ENCODE measurements at places on chromosomes 16 and 17.

- DNase-seq, result no peak
Measured at GRCh38 chr17:1228781-1229348, 41.4 kb upstream of the BHLHA9 start.

- DNase-seq, result no peak
Measured at GRCh38 chr17:58312021-58312630, 16.5 kb downstream of the TSPOAP1 start.

- DNase-seq, result no peak
Measured at GRCh38 chr17:12365805-12366204, 299.9 kb upstream of the MYOCD start.

- no peak for DNase-seq
Measured at GRCh38 chr17:73401911-73402310, 90.1 kb upstream of the CDC42EP4 start.

GRCh38 chr17:54888981-54889380 is 11.7 kb upstream of the TOM1L1 start:
- DNase-seq, result no peak

GRCh38 chr17:34420254-34420766 is 57.3 kb upstream of the CCL1 start:
- DNase-seq, result peak; percentile 41

GRCh38 chr17:15431766-15432165 is 35.7 kb downstream of the CDRT4 start:
- DNase-seq, result no peak

DNA sequence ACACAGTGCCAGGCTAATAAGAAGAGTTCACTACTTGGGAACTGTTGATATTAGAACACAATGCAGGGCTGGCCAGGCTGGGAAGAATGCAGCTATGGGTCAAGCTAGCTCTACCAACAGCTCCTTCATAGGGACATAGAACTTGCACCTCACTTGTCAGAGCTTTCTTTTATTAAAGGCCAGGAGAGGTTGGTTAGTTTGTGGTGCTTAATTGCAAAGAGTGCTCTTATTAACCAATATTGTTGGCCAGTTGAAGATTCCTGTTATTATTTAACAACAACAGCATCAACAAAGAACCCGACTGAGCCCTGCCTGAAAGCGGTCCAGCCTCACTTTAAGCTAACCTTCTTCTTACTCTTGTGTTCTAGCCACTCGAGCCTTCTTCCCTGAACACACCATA is 43.4 kb upstream of the ANKFN1 start:
- DNase-seq, result no peak

DNA sequence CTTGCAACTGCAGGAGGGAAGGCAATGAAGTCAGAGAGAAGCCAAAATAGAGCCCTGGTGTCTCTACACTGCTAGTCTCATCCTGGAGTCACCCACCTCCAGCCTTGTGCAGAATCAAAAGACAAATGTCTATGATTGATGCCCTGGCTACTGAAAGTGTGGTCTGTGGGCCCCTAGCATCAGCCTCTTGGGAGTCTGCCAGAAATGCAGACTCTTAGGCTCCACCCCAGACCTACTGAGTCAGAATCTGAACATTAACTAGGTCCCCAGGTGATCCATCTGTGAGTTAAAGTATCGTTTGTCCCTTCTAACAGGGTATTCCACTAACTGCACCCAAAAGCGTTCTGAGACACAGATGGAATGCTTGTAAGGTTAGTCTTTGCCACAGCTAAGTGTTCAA is 21.2 kb downstream of the EARS2 start:
- DNase-seq, result no peak

DNA sequence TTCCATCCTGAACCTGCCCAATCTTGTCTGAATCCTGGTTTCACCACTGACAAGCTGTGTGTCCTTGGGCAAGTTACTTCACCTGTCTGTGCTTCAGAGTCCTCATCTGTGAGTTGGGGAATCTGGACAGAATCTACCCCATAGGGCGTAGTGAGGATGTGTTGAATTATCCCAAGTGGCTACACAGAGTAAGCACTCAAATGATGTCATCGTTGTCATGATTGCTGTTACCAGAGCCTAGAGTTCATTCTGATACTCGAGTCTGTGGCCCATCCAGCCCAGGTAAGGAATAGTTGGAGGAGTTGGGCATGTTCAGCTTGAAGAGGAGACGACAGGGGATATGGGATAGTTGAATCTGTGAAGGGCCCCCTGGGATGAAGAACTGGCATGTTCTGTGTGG is 45.9 kb downstream of the MAPT start:
- DNase-seq, result no peak

DNA sequence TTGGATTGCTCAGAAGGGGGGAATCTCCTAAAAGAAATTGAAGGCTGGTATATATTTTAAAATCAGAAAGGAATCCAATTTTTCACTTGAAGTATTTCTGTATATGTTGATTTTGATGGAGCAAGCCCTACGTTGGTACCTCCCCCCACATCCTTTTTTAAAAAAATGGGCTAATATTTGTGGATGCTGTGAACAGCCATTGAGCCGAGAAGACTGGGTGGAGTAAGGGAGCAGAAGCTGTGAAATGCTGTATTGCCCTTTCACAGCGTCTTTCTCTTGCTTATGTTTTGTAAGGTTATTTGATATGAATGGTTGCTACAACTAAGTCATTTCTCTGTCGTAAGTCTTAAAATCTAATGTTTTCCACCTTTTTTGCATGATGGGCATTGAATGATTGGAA is 2.3 kb downstream of the PAFAH1B1 start:
- no peak for DNase-seq

DNA sequence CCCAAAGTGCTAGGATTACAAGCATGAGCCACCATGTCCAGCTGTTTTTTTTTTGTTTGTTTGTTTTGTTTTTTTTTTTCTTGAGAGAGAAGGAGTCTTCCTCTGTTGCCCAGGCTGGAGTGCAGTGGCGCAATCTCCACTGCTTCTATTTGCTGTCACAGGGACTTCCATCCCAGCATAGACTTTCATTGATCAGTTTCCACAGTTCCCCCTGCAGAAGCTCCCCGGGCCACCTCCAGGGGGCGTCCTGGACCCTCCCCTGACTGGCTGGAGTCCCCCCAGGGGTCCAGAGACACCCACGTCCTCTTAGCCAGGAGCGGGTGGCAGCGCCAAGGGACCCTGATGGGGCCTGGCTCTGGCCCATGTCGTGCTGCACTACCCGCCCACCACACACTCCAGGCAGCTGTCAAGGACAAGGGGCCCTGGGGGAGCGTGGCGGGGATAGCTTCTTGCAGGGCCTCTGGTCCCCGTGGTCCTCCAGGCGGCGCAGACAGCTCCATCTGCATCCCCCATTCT is 3.1 kb upstream of the NPW start:
- DNase-seq, result no peak

GRCh38 chr16:6112700-6113099 is 1015.1 kb upstream of the EEF2KMT start:
- DNase-seq, result no peak

- DNase-seq, result no peak
Measured at GRCh38 chr17:21689604-21690003, 2.7 kb upstream of the KCNJ18 start.

GRCh38 chr17:68468334-68468733 is 11.0 kb upstream of the WIPI1 start:
- DNase-seq, result no peak

DNA sequence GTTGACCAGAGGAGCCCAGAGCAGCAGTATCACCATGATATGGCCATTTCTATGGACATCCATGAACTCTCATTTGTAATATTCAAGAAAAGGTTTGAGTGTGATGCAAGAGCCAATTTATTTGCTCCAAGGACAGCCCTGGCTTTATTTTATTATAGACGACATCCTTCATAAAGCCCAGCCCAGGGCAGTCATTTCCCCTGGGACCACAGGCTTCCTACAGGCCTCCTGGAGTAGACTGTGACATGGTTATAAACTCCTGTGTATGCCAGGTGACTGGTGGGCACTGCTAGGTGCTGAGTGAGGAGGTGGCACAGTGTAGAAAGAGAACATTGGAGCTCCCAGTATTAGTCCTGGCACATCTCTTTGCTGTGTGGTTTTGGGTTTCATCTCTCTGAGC is 120.9 kb downstream of the UTP18 start:
- no peak for DNase-seq

GRCh38 chr17:31156326-31156725 is 61.5 kb downstream of the NF1 start:
- DNase-seq, result no peak

DNA sequence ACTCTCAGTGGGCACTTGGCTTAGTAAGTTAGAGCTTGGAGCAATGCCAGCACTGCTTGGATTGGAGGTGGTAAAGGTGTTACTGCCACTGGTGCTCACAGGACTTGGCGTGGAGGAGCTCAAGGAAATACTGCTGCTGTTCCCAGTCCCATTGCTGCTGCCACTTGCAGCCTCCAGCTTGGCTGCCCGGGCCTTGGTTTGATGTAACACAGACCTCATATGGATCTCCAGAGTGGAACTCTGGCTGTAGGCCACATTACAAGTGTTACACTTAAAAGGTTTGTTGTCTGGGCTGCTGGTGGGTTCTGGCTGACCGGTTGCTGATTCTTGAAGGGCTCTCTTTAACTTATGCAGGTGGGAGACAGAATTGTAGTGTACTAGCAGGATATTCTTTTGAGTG is 250.3 kb downstream of the ZFHX3 start:
- no peak for DNase-seq

DNA sequence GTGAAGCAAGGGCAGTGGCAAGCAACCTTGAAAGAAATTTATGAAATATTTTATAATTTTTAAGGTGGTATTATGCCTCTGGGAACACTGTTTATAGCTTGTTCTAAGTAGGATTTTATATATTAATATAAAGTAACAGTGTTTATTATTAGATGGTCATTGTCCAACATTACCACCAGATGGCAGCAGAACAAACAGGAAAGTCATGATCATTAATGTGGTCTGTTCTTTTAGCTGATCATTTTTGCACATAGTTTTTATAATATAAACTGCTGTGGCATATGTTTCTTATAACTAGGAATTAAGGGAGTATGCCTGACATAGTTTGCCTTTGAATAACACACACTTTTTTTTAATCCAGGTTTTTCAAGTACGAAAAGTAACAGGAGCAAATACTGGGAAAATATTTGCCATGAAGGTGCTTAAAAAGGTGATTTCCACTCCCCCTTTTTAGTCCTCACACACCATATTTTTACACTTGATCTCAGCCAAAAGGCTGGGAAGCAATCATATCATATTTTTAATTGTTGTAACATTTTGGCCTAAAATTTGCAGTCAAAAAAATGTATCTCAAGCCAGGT is 21.4 kb downstream of the RPS6KB1 start:
- DNase-seq, result no peak

- no peak for DNase-seq
Measured at GRCh38 chr16:88467541-88467944, 14.5 kb downstream of the ZFPM1 start.

DNA sequence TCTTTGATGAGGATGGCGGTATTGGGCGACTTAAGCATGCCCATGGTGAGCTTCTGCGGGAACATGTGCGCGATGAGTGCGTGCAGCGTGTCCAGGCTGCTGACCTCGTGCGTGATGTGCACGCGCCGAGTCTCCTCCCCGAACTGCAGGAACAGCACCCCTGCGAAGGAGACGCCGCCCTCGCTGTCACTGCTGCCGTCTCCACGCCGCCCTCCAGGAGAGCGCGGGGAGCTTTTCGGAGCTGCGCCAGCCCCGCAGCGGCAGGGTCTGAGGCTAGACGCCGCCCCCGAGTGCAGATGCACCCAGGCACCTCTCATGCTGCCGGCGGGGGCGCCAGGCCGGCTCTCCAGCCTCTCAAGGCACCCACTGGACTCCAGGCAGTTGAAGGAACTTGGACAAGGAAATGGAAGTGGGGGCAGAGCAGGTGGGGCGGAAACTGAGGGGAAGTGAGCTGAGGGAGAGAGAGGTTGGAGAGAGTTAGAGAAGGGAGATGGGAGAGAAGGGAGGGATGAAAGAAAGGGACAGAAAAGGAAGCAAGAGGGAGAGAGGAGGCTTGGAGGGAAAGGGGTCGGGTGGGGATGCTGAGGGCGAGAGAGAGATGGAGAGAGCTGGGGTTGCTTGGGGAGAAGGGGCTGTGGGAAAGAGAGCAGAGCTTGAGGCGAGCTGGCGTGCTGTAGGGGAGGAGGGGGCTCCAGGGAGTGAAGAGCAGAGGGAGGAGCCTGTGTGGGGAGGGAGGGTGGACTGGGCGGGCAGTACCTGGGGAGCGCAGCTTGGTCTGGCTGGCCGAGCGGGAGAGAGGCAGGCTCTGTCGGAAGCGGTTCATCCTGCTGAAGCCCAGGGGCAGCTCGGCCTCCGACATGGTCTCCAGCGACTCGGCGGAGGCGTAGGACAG is 42.1 kb downstream of the SRCIN1 start:
- no peak for DNase-seq

GRCh38 chr17:2023256-2023655 is 1.9 kb downstream of the RTN4RL1 start:
- no peak for DNase-seq

- no peak for DNase-seq
Measured at GRCh38 chr17:77840513-77841165, 117.9 kb upstream of the TNRC6C start.

DNA sequence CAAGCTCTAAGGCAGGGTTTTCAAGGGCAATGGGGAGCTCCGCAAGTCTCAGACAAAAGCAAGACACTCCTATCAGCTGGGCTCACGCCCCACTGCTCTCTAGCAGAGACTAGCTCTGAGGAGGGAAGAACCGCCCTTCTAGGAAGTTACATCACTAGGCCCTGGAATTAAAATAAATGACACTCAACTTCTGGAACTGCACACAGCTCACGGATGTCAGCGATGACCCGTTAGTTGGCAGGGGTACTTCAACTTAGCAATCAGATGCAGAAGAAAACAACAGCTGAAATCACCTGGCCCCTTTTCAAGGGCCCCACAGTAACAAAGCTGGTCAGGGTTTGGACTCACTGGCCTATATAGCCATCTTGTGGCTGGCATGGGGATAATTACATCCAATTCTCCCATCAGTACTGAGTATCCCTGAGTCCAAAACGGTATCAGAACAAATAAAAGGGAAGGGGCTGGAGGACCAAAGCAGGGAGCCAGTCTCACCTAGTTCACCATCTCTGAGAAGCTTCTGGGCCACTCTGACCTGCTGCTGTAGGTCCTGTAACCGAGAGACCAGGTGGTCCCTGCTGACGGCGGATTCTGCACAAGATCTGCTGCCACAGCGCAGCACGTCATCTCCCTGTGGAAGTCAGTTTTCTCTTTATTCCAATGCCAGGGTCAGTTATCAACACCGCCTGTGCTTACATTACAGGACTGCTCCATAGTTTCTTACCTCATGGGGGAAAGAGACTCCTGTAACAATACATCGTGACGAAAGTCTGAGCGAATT is 22.2 kb downstream of the SERPINF1 start:
- no peak for DNase-seq

- peak; percentile 34 for DNase-seq
Measured at GRCh38 chr16:70770626-70771552, 30.1 kb downstream of the VAC14 start.

GRCh38 chr16:57797216-57797525 is 5.1 kb downstream of the KIFC3 start:
- no peak for DNase-seq

- no peak for DNase-seq
Measured at GRCh38 chr16:66979011-66979717, 9.2 kb upstream of the CES4A start.

DNA sequence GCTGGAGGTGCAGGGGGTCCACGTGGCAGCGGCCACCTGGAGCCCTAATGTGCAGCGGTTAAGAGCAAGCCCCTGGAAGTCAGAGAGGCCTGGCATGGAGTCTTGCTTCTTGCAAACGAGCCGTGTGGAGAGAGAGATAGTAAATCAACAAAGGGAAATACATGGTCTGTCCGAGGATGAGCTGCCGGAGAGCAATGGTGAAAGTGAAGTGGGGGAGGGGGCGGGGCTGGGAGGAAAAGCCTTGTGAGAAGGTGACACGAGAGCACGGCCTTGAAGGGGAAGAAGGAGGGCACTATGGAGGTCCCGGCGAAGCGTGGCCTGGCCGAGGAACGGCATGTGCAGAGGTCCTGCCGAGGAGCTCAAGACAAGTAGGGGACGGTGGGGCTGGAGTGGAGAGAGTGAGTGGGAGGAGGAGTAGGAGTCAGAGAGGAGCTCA is 6.0 kb upstream of the SERPINF1 start:
- DNase-seq, result no peak

Measured in effector CD4-positive, alpha-beta T cell (primary cell).